ENCODE measurements at places on chromosomes 12 and 14.

GRCh38 chr14:105410642-105411016 is 9.0 kb upstream of the MTA1 start:
- no peak for DNase-seq

GRCh38 chr12:72241552-72241951 is 30.6 kb upstream of the TRHDE start:
- DNase-seq: no peak

GRCh38 chr12:17097674-17098073 is 491.7 kb upstream of the LMO3 start:
- no peak for DNase-seq

GRCh38 chr12:115114140-115114539 is 430.2 kb upstream of the TBX3 start:
- no peak for DNase-seq

DNA sequence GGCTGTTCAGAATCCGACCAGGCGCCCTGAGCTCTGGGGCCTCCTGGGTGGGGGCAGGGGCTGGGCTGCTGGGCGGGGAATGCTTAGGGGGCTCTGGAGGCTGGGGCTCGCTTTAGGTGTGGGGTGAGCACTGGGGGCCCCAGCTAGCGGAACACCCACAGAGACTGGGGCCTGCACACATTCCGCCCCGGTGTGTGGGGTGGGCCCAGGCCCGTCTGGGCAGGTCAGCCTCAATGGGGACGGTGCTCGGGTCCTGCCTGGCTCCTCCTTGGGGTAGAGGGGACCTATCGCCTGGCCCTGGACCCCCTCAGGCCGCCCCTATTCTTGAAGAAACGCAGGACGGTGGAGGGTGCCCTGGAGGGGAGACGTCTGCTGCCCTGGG is 364.8 kb downstream of the TMEM121 start:
- DNase-seq: no peak

Measured in large intestine (tissue), 12 donors.